Activated CD4-positive, alpha-beta T cell treated with anti-CD3 and anti-CD28 coated beads for 24 hours (primary cell): ENCODE measurements at places on chromosomes 2 and 18.

DNA sequence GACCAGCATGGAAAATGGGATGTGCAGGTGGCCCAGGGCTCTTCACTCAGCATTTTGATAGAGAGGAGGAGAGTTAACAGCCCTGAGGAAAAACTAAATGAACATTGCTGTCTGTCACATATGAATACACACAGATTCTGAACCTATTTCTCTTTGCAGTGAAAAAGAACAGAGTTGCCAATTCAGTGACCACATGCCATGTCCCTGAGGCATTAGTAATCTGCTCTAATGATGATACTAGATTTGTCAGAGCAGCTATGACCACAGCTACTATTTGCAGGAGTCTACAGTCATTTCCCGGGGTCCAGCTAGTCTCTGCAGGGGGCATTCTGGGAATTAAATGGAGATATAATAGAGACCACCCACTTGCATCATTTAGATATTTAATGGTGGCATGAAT lies 267.6 kb downstream of the TMX3 start:
- DNase-seq, result no peak

GRCh38 chr2:10341193-10341592 lies 38.5 kb downstream of the HPCAL1 start:
- DNase-seq, result no peak

DNA sequence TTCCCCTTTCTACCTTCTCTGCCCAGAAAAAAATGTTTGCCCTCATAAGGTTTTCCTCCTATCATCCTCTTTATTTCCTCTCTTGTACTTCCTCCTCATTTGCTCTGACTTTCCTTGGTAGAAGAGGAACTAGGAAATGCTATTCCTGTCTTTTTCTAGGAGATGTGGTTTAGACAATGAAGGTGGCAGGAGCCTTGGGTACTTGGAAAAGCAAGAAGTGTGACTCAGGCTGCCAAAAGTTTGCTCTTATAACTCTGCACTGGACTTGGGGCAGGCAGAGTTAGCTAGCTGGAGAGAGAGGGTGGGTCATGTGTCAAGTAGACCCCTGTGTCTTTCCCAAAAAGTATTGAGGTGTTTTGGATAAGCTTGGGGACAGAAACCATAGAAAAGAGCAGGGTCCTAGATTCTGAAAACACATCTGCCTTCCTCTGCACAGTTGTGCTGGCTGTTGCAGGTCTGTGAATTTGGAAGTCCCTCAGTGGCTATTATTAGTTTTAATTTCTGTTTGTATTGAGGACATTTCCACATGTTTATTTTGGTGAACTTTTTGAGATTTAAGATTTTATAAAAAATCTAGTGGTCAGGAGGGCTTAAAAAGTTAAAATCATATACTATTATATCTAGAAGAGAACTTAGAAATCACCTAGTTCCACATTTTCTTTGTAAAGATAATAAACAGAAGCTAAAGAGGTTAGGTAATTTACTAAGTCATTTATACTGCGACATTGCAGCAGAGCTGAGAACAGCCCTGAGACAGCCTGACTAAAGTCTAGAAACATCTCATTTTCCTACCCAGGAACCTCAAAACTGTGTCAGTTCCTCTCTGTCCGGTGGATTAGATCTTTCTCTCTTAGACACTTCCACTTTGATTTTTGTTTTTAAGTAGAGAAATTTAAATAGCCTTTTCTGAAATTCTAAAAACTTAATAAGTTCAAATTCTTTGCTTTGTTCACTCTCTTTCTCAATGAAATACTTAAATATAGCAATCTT lies 16.0 kb downstream of the INSIG2 start:
- DNase-seq, result no peak

DNA sequence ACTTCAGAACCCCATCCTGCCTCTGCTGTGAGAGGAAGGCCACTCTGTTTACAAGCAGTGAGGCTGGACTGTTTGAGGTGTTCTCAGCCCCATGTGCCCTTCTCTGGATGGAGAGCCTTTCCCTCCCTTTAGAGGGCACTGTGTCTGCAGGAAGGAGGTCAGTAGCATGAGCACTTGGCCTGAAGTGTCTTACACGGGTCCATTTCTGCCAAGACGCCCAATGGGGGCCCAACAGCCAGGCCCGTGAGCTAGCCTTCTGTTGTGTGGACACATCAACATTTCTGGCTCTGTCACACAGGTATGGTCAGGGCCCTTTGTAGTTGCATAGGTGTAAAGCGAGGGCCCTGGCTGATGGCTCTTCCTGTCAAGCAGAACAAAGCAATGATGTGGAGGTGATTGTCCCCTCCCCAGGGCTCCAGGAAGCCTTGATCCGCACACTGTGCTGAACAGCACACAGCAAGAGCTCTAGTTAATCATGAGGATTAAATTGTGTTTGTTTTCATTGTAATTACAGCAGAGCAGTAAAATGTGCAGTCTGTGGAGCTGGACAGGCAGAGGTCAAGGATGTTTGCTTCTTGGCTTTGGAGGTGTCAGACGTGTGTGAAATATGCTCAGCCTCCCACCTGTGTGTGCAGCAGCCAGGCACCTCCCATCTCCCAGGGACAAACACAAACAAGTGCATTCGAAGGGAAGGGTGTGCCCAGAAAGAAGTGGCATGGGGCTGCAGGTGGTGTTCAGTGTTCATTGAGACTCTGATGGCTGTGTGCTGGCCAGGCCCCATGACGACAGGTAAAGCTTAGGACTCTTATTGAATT lies 132.1 kb downstream of the SH3RF3 start:
- no peak for DNase-seq

- DNase-seq, result no peak
Measured at GRCh38 chr2:113799375-113799774, 42.9 kb upstream of the SLC35F5 start.

DNA sequence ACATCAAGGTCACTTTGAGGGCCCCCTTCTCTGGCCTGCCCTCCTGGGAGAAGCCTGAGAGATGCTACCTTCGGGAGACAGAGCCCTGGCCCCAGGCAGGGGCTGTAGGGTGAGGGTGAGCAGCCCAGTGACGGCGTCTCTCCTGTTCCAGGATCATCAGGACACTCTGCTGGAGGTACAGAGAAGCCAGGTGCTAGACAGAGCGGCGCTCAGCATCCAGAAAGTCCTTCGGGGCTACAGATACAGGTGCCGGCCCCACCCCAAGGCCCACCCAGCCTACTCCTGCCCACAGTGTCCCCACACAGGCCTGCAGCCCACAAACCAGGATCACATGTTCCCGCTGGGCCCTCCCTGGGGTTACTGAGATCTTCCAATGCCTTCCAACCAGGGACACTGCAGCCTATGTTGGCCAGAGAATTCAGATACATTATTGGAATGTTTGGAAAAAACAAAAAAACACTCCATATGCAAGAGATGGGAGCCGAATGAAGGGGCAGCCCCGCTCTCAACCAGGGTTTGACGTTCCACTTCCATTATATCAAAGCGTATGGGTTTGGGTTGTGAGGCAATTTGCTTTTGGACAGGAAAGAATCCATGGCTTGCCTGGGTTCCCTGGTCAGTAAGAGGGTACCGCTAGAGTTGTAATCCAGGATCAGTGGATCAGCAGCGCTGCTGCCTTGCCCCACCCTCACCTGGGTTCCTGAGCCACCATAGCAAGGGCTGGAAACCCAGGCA lies 49.5 kb upstream of the GPR17 start:
- DNase-seq, result no peak

- no peak for DNase-seq
Measured at GRCh38 chr18:28820353-28820752, 643.4 kb upstream of the CDH2 start.

- DNase-seq, result no peak
Measured at GRCh38 chr2:106039634-106040315, 154.3 kb downstream of the UXS1 start.
